CD4-positive, alpha-beta T cell (primary cell): ENCODE measurements at places on chromosomes 7 and 10.

DNA sequence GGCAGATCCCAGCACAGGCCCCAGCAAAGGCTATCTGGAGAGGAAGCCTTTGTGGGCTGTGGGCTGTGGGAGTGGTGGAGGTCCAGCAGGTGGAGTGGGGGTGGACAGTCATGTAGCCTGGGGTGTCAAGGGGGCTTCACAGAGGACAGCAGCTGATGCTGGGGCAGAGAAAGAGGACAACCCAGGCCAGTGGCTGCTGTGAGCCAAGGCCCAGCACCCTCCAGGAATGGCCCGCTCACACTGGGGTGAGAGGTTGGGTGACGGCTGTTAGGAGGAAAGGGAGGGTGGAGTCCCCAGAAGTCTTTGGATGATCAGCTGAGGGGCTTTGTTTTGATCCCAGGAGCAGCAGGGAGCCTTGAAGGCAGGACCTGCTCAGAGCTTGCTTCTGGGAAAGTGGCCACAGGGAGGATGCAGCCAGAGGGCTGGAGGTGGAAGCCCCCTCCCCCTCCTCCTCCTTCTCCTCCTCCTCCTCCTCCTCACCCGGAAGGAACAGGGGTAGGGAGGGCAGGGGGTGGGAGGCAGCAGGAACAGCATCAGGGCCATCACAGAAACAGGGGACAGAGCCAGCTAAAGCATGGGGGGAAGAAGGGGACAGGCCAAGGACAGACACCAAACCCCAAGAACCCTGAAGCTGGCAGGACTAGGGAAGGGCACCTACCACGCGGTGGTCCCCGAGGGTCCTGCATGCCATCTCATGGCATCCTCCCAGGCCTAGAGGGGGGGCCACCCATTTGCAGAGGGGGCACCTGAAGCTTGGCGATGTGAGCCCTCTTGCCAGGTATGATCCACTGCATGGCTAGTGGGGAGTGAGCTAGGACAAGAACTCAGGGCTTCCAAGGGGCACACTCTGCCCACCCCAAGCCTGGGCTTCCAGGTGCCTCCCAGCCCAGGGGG lies 144.9 kb downstream of the GRID1 start:
- no peak for DNase-seq

DNA sequence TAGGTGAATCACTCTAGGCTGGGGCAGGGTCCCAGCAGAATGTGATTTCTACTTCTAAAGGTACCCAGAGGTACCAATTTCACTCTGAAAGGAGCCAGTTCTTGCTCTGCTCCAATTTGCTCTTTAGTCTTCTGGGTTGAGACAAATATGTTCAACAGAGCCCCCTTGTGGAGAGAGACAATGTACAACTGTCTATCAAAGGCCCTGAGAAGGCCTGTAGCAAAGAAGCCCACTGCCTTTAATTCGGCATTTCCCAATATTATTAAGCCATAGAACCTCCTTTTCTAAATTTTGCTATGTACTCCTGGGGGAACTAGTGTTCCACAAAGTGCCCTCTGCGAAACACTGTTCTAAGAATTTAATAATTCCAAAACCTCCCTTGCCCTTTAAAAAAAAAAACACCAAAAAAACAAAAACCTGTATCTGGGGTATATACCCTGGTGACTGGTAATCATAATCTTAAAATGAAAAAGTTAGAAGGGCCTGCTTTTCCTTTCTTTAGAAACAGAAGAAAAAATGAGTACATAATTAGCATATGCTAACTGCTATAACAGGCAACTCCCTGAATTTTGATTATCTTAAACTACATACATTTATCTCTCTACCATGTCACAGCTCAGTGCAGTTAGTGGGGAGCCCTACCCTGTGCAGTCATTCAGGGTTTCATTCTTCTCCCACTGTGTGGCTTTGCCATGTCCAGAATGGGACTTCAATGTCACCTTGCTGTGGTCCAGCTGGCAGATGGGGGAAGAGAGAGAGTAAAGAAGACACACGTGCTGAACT lies 160.9 kb upstream of the BMPER start:
- no peak for DNase-seq

- DNase-seq = no peak
These were observed 33.2 kb upstream of the SMNDC1 start for GRCh38 chr10:110337906-110338305.

GRCh38 chr7:87874066-87874465 lies 2.1 kb downstream of the SLC25A40 start:
- DNase-seq = no peak

DNA sequence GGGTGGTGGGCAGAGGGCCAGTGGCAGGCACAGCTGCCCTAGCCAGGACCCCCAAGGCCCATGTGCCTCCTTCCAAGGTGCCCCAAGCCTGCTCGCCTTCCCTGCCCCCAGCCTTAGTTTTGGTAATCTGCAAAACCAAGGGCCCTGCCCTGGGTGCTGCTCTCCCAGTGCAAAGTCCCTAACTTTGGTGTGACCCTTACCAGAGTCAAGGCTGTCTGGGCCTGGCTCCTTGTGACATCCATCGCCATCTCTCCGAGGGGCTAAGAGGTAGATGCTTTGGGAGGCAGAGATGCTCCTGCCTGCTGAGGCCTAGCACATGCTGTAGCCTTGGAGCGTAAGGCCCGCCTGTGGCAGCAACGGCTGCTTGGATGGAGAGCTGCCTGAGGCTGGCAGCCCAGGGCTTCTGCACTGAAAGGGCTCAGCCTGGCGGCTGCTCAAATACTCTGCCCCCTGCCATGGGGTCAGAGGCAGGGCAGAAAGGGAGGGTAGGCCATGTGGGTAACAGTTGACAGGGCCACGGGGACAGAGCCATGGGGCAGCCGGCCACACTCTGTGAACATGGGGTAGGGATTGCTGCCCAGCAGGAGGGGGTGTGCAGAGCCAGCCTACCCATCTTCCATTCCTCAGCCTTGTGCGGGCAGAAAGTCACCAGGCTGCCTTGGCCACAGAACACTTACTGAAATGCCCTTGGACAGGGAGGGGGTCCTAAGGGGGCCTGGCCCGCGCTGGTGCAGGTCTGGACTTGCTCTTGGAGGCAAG lies 17.9 kb upstream of the MYL7 start:
- no peak for DNase-seq

- DNase-seq = no peak
These were observed 23.0 kb downstream of the BMPR1A start for GRCh38 chr10:86779220-86780017.

GRCh38 chr7:85595750-85596178 lies 408.9 kb upstream of the SEMA3D start:
- no peak for DNase-seq

DNA sequence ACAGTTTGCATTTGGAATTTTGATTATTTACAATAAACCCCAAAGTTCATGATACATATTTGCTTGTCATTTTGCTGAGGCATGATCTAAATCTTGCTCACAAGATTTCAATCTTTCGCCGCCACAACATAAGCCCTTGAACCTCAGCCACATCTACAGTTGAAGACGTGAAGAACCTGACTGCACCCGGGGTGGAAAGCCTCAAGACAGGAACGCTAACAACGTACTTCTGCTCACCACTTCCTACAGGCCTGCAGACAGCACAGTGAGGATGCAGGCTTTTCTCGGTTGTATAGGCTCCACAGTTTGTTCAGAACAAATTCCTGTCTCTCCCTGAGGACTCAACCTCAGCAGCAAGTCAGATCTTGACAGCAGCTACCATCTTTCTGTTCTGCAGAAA lies 393.8 kb upstream of the PRKCQ start:
- DNase-seq = peak; percentile 24

DNA sequence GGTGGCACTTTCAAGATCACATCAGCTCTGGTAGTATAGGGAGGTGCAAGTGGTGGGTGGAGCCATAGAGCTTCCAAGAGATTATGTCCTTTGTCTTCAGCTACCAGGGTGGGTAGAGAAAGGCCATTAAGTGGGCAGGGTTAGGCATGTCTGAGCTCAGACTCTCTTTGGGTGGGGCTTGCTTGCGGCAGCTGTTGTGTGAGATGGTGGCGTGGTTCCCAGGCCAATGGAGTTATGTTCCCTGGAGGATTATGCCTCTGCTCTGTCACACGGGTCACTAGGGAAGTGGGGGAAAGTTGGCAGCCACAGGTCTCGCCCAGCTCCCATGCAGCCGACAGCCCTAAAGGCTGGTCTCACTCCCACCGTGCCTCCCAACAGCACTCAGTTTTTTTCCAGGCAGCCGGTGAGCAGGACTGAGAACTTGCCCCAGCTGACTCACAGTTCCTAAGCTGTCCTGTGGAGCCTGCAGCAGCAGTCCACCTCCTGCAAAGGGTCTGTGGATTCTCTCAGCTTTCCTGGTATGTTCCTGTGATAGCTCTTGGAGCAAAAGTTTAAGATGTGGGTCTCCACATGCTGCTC lies 459.0 kb downstream of the SH2D4B start:
- DNase-seq = no peak
